Vagina (tissue), 2 donors: ENCODE measurements at places on chromosomes 16 and 17.

DNA sequence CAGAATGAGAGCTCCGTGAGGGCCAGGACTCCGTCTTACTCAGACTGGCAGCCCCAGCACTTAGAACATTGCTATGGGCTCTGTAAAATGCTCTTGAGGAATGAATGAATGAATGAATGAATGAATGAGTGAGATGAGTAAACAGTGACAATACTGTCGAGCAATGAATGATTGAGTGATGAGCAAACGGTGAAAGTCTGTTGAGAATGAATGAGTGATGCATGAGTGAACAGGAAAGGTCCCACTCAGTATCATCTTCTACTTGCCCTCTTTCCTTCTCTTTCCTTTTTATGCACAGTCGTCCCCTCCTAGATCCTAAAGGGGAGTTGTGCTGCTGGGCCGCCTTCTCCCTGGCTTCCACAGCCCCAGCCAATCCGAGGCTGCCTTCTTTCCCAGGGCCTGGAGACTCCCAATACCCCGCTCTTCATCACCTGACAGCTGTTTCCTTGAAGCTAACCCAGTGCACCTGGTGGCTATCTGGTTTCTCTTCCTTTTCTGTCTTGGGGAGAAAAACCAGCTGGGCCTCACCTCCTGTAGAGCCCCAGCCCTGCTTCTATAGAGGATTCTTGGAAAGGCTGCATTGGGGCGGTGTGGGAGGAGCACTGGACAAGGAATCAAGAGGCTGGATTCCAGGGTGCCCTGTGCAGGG, 32.7 kb upstream of the CACNG1 start:
- no peak for DNase-seq

DNA sequence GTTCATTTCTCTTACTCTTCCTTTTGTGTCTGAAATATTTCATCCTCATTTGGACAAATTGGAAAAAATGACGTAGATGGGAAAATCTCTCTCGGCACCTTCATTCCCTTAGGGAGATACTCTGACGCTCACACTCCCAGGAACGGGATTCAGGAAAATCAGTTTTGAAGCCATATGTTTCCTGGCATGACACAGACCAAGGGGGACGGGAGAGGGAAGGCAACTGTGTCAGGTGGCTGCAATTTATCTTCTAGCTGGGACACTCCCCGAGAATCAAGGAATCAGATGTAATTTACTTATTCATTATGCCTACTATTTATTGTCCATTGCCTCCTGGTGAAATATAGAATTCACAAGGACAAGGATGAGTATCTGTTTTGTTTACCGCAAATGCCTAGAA, 65.5 kb downstream of the IRX5 start:
- DNase-seq = no peak

GRCh38 chr16:89779909-89780305, 36.5 kb downstream of the FANCA start:
- no peak for DNase-seq

- no peak for DNase-seq
Observed at GRCh38 chr17:14318109-14318917, 17.4 kb downstream of the HS3ST3B1 start.

GRCh38 chr17:74241431-74241830, 28.1 kb downstream of the TTYH2 start:
- DNase-seq = no peak

DNA sequence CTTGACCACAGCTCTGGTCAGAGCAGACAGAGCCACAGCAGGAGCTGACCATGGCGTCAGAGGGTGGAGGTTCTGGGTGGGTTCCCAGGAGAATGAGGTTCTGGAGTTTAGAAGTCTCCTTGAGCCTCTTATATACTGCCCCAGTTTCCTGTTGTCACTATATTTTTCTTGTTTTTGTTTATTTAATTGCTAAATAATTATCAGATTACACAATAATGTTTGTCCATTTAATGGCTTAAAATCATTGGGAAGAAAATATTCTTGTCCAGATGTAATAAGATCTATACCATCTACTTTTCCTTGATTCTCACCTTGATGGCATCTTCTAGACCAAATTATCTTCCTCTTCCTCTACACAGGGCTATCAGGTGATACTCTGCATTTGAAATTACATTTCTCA, at the start of gene KRTAP4-3:
TSS of gene KRTAP4-3 (minus strand) at position 101 of the 400 bp plus-strand sequence. CDS start at position 52, 49 bp downstream.
- no peak for DNase-seq

GRCh38 chr17:66313995-66314659, 11.7 kb downstream of the PRKCA start:
- no peak for DNase-seq

GRCh38 chr16:50591800-50592771, 43.9 kb downstream of the NKD1 start:
- no peak for DNase-seq

- DNase-seq = no peak
Observed at GRCh38 chr17:66661411-66662256, 173.3 kb upstream of the CACNG5 start.

DNA sequence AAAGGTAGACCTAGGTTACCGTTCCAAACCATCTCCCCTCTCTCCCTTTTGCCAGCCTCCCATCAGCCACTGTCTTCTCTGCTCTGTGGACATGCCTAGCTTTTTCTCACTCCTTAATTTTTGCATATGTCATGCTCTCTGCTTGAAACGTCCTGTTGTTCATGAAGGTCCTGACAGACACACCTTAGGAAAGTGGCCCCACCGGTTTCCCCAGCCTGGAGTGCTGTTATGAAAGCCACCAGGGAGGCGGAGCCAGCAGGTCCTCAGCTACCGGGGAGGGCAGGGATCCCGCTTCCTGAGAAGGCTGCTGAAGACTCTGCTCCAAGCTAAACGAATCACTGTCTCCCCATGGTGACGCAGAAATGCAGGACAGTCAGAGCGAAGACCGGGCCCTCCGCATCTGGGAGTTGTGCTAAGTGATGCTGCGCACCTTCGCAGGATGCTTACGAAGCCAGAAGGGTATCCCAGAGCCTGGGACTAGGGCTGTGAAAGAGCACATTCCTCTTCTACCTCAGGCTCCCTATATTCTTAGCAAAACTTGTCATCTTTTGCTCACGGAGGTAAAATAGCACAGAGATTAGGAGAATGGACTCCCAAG, 2.3 kb upstream of the SLC16A11 start:
- no peak for DNase-seq

- no peak for DNase-seq
Observed at GRCh38 chr16:78686601-78687000, 587.1 kb downstream of the WWOX start.

GRCh38 chr16:23694644-23695373, 16.1 kb downstream of the PLK1 start:
- DNase-seq = no peak

GRCh38 chr16:83238949-83239691, 568.7 kb upstream of the HSBP1 start:
- no peak for DNase-seq

DNA sequence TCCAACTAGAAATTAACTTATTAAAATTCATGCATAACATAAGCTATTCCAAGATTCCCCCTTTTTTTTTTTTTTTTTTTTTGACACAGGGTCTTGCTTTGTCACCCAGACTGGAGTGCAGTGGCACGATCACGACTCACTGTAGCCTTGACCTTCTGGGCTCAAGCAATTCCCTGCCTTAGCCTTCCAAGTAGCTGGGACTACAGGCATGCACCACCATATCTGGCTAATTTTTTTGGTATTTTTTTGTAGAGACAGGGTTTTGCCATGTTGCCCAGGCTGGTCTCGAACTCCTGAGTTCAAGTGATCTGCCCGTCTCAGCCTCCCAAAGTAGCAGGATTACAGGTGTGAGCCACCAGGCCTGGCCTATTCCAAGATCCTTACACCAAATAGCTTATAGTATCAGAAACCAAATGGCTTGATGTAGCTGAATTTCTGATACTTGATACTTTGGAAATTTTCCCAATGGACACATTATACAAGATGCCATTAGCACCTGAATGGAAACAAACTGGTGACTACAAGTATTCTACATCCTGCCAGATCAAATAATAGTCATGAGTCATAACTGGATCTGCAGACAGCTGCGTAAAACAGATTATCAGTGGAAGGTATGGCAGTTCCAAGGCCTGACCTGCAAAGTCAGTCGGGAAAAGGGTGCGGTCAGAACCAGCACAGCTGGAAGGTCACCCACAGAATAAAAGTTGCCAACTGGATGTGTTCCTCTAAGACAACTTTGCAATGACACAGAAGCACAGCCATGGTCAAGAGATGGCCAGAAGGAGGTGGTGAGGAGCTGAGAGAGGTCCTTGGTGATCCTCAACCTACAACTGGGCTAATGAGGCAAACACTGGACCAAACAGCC, 14.5 kb downstream of the TUBG1 start:
- DNase-seq = no peak

DNA sequence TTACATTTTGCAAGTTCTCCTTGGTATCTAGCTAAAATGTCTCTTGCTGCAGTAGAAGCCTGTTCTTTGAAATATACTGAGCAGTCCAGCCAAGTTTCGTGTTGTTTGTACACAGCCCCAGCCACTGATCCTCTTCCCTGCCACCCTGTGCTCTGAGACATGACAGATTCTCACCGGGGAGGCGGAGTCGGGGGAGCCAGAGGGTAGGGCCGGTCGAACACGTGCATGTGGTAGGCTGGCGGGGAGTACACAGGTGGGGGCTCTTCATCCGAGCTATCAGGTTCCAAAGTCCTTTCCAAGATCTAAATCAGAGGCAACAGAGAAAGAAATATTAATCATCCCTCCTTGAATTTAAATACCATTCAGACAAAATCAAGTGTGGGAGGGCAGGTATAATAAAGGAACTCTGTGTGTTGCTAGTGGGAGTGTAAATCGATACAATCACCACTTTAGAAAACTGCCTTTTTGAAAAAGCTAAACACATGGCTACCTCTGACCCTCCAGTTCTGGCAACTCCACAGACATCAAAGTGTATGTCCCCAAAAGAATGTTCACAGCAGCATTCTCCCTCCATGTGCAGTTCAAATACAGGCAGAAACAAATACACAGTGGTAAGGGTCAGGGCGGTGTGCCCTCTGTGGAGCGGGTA, 29.7 kb upstream of the MRPS23 start:
- no peak for DNase-seq

DNA sequence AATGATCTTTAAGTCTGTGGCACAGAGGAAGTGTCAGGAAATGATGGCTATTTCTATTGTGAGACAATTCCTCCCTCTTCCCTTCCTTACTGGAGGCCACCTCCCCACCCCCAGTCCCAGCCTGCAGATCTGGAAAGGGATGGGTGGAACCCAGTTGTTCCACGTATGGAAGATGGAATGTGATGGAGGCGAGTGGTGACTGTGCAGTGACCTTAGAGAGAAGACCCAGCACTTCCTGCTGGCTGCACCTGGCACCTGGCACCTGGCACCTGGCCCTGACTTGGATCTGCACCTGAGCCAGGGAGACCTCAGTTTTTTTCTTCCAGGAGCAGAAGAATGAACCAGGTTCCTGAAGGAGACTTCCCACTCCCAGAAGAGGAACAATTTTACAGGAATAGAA, 33.0 kb upstream of the TMC5 start:
- no peak for DNase-seq

DNA sequence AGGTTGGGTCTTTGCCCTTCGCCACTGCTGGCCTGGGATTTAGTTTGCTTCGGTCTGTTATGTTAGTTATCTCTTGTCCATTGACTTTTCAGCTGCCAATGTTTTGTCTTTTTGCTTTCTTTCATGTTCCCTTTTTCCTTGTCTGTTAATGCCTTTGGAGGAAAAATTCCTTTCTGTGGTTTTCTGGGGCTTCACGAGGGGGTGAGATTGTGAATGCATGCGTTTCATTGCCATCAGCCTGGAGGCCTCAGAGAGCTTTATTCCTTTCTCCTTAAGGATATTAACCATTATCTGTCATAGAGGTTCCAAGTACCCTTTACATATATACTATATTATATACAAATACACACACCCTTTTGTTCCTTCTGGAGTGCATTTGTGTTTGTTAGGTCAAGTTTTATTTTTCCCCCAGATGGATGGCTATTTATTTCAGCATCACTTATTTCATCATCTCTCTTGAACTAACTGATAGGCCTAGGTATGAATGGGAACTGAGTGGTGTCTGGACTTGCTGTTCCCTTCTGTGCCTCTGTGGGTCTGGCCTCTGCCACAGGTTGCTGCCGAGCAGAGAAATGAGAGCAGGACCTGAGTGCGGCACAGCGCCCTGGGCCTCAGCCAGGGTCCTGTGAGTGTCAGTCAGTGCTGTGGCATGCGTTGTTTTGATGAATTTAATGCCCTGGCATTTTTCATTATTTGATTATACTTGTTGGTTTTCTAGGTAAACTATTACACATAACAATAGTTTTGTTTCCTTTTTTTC, 193.4 kb downstream of the LGALS9B start:
- peak; percentile 14 for DNase-seq

GRCh38 chr17:75250009-75250471, 11.4 kb downstream of the GGA3 start:
- no peak for DNase-seq

- no peak for DNase-seq
Observed at GRCh38 chr17:64385187-64386083, 5.2 kb downstream of the PECAM1 start.

DNA sequence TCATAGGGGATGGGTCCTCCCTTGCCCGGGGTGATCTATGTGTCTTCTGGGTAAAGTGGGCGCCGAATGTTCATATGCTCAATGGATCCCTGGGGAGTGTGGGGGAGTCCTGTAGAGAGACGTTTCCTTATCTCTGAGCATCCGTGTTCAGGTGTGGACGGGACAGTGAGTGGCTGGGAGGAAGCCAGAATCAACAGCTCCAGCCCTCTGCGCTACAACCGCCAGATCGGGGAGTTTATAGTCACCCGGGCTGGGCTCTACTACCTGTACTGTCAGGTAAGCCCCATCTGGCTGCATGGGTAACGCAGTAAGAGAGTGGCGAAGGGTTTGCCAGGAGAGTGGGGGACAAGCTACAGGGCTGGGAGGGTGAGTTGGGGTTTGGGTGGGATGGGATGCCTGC, 1.9 kb upstream of the TNFSF13 start:
- DNase-seq = no peak

DNA sequence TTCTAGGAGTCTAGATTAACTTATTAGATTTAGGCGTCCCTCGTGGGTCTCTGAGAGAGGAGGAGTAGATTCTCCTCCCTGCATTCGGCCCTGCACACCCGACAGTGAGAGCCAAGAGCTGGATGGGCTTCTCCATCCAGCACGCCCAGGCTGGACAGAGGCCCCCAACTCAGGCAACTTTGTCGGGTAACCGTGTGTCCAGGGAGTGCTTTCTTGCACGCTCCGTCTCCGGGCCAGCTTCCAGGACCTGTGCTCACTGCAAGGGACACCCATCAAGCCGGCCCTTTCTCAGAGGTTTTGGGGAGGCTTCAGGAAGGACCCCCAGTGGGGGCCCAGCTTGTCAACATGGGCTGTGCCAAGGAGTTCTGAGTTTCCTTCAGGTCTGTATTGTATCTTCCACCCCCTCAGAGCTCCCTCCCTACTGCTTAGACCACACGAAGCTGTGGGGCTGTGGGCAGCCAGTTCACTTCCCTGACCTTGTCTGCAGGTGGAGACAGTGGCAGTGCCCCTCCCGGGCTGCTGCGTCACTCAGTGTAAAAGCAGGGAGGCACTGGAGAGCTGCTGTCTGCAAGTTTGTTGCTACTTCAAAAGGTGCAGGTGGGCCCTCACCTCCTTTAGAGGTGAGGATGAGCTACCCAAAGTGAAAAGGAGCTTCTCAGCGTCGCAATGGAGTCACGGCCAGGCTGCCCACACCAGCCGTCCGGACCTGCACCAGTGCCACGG, 24.0 kb upstream of the C16orf78 start:
- no peak for DNase-seq

- no peak for DNase-seq
Observed at GRCh38 chr17:27206447-27206846, 87.5 kb upstream of the WSB1 start.

- DNase-seq = no peak
Observed at GRCh38 chr17:68296217-68297191, 5.2 kb downstream of the ARSG start.
